ENCODE measurements at places on chromosomes 4 and X.

DNA sequence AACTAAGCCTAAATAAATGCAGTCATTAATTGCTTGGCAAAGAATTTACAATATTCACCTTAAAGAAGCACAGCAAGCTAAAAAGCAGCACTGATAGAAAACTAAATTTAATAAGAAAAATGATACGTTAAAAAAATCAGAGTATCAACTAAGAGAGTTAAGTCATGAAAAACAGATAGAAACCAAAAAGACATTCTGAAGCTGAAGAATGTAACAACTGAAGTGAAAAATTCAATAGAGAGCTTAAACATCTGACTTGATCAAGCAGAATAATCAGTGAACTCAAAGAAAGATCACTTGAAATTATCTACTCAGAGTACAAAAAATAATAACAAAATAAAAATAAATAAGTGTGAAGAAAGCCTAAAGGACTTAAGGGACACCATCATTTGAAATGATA, 588.0 kb upstream of the HS3ST1 start:
- DNase-seq = no peak

GRCh38 chr4:128727658-128728057, 81.8 kb upstream of the JADE1 start:
- no peak for DNase-seq

GRCh38 chr4:113389160-113389559, 339.7 kb downstream of the ANK2 start:
- no peak for DNase-seq

DNA sequence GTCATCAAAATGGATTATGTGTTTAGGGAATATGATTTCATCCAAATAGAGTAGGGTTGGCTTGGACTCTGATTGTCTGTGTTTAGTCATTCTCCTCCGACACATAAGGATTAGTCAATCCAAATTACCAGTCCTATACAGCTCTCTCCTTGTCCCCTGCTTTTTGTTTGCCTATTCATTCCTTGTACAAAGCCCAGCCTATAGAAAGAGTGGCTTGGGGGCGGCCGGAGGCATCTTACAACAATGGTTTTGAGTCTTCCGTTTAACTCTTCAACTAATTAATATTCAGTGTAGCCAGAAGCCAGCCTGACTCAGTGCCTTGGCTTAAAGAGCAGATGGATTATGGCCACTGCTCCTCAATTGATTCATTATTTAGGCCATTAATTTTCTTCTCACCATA, 796.6 kb upstream of the POU3F4 start:
- DNase-seq = no peak

GRCh38 chr4:159013692-159014091, 89.2 kb upstream of the RAPGEF2 start:
- no peak for DNase-seq

GRCh38 chr4:14528918-14529317, 473.4 kb upstream of the CPEB2 start:
- DNase-seq = no peak

GRCh38 chrX:150038986-150039599, 100.8 kb upstream of the EOLA2 start:
- no peak for DNase-seq

DNA sequence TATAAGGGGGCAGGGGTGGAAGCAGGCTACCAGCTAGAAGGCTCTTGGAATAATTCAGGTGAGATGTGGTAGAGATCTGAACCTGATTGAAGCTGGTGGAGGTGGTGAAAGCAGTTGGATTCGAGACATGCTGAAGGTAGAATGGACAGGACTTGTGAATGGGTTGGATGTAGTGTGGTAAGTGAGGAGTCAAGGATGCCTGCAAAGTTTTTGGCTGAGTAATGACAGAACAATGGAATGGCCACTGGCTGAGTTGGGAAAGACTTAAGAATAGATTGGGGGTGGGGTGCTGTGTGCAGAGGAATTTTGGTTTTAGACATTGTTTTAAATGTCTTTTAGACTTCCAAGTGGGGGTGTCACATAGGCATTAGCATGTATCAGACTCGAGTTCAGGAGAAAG, 33.5 kb downstream of the HPF1 start:
- DNase-seq = no peak

DNA sequence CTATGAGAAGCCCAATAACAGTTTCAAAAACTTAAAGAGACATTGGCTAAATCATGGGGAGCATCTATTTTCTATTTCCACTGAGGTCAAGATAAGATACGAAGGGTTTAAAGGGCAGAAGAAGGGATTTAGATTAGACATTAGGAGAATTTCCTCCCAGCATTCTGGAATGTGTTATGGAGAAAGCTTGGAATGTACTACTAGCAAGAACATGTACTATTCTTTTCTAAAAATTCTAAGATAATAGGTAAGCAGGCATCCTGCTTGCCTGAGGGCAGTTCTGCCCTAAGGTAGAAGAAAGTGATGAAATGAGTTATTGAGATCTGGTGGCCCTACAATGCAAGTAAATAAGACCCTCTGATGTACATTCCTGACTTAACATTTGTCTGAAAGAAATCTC, 279.2 kb downstream of the NR3C2 start:
- DNase-seq = no peak

DNA sequence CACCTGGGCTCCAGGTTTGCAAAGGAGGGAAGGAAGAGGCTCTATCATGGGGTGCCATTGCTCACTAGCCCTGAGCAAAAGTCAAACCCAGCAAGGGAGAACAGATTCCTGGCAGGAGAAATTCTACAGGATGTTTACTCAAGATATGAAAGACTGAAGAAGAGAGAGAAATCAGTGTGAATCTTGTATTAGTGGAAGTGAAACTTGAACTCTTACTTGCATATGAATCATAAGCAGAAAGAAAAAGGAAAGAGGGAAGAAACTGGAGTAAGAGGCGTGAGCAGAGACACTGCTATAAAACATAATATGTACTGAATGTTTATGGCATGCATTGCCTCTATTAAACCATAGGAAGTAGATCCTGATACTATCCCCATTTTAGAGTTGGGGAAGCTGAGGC, 60.9 kb downstream of the C4orf46 start:
- no peak for DNase-seq

- peak; percentile 17 for DNase-seq
Measured at GRCh38 chrX:103817502-103817901, 14.6 kb downstream of the RAB9B start.

DNA sequence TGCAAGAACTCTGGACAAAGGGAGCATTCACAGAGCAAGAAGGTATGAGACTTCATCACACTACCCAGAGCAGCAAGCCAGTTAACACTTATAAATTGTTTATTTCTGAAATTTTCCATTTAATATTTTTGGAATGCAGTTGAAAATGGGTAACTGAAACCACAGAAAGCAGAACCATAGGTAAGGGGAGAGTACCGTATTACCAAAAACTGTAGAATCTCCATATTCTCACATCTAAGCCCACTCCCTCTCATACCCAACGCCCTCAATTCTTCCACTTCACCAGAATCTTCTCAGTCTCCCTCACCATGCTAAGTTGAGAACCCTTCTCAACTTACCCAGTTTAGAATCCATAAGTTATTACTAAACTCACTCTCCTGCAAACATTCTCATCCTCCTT, 277.8 kb downstream of the SPOCK3 start:
- DNase-seq = no peak

- no peak for DNase-seq
Measured at GRCh38 chr4:26034849-26035248, 120.8 kb downstream of the SMIM20 start.

DNA sequence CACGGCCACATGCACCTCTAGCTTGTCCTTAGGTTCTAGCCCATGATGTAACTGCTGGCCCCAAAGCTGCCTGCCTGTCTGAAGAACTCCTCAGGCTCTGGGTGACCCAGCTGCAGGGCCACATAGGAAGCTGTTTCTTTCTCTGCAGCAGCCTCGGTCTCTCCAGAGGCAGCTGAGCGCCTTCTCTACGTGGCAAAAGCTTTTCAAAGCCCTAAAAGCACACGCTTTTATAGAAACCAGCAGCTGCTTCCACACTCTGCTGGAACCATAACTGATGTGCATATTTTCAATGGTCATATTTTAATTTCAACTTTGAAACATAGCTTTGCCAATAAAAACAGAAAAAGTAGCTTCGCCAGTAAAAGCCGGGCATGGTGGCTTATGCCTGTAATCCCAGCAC, 37.4 kb downstream of the FAM53A start:
- DNase-seq = no peak

DNA sequence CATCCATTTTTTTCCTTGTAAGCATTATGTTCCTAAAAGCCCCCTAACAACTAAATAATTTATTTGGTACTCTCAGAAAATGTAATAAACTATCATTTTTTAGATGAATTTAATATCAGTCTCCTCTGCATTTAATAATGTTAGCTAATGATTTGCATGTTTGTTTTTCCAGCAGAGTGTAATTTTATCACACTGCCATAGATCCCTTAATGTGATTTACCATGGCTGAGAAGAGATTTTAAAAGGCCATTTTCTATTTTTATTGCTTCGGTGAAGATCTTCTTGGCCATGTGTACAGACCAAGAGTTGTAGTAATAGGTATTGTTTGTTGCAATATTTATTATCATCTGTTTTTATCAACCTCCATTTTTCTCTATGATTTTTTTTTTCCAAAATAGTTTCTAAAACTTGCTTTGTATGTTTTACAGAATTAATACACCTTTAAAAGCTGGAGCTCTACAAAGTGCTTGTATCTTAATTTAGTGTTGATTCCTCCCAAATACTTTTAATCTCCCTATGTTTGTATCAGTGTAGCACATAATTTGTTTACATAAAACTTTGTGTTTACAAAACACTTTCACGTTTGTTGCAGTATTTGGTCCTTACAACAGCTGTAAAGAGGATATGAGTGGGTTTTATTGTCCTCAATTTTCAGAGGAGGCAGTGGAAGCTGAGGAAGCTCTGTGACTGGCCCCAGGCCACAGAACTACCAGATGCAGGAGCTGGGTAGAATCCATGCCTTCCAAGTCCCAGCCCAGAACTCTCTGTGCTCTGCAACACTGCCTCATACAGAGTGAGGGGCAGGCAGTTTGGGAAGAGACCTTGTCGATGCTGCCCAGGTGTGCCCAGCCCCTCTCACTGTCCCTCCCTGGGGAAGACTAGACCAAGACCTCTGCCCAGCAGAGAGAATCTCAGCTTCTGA, 58.1 kb downstream of the FAM114A1 start:
- DNase-seq = no peak

DNA sequence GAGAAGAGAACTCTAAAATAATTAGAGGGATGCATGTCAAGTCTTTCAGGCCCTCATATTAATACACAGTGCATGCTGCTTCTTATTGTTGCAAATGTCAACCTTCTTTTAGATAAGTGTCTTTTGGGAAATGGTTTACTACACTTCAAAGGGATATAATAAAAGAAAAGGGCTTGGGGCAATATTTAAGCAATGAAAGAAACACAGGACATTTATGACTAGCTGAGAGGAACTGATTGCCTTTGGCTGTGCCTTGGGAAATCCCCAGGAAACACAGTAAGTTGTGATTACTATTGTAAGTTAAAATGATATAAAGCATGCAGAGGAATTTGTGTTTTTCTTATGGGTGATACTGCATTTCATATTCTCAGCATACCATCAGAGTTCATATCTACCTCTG, 1036.2 kb upstream of the GRID2 start:
- DNase-seq = no peak

DNA sequence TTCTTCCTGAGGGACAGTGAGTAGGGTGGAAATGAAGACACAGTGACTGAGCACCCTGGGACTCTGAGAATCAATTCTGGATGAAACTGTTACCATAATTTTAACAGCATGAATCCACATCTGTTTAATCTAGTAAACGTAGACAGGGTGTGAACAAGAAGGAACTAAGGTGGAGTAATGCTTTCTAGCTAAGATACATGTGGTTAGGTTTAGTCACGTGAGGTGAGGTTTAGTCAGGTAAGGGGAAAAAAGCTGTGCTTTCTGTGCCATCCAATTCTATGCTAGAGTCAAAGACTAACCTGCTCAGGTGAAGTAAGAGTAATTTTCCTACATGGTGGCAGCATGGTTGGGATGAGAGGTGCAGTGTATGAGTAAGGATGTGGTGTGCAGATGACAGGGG, 54.0 kb upstream of the C4orf54 start:
- DNase-seq = no peak

DNA sequence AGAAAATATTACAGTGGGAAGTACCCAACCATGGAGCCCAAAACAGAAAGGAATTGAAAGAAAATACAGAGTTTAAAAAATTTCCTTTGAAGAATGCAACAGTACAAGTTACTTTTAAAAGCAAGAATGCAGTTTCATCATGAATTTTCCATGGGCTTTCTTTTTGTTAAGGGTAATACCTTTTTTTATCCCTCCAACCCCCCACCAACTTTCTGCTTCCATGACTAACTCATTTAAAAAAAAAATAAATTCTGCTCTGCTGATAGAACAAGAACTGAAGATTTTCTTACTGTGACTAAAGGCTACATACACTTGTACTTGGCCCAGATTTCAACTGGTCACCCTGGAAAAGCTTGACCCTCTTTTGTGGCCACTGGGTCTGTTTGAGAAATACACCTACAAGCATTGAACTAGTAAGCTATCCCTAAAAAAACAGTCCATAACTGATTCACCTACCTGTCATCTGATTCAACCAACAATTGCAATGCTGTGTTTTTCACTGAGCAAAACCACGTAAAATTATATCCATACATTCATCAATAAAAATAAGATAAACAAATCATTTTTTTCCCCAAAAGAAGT, 214.2 kb downstream of the NSUN7 start:
- DNase-seq = no peak
